Esophagus mucosa (tissue), 1 donor: ENCODE measurements at places on chromosomes 3 and 15. TPM values are rescaled to one million over a fixed set of nuclear protein-coding genes. Genes with fewer than 3 reads are reported as not detected.

DNA sequence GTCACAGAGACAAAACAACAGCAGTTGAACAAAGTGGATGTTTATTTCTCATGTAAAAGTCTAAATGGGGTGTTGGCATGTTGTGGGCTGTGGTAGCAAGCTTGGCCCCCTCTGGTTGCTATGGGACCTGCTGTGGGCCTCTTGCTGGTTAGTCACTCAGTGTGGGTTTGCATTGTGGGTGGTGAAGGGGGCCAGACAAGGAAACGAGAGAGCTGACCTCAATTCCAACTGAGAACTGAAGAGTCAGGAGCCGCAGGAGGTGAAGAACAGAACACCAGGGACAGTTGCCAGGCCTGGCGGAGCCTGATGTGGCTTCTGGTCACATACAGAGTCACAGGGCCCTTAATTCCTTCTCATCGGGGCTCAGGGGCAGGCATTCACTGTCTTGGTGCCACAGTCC lies 1.9 kb upstream of the ADPGK start:
- ATAC-seq, result no peak

DNA sequence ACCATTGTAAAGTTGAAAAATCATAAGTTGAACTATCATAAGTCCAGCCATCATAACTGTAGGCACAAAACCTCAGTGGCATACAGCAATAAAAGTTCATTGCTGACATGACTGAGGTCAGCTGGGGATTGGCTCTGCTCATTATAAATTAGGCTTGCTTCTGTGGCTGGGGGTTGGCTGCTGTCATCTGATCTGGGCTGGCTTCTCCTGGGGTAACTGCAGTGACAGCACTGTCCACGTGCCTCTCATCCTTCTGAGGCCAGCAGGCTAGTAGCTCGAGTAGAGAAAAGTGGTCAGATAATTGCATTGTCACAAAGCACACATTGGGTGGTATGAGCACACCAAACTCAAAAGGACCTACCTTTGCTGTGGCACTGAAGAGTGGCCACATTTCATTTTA lies 31.3 kb downstream of the CMTM7 start:
- ATAC-seq, result no peak

Gene ARGFX
- total RNA-seq, result not detected

DNA sequence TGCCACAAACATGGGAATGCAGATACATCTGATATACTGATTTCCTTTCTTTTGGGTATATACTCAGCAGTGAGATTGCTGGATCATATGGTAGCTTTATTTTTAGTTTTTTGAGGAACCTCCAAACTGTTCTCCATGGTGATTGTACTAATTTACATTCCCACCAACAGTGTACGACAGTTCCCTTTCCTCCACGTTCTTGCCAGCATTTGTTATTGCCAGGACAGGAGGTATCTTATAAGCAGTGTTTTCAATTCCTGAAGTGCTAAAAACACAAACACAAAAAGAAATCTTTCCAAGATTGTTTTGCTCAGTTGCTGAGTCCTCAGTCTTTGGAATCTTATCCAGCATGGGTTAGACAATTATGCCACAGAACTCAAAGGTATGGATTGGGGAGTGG lies 13.5 kb downstream of the GTF2E1 start:
- no peak for ATAC-seq

- ATAC-seq, result no peak
Measured at GRCh38 chr3:138443521-138444503, 9.4 kb downstream of the ESYT3 start.
